ENCODE measurements at places on chromosomes 12 and 14.

DNA sequence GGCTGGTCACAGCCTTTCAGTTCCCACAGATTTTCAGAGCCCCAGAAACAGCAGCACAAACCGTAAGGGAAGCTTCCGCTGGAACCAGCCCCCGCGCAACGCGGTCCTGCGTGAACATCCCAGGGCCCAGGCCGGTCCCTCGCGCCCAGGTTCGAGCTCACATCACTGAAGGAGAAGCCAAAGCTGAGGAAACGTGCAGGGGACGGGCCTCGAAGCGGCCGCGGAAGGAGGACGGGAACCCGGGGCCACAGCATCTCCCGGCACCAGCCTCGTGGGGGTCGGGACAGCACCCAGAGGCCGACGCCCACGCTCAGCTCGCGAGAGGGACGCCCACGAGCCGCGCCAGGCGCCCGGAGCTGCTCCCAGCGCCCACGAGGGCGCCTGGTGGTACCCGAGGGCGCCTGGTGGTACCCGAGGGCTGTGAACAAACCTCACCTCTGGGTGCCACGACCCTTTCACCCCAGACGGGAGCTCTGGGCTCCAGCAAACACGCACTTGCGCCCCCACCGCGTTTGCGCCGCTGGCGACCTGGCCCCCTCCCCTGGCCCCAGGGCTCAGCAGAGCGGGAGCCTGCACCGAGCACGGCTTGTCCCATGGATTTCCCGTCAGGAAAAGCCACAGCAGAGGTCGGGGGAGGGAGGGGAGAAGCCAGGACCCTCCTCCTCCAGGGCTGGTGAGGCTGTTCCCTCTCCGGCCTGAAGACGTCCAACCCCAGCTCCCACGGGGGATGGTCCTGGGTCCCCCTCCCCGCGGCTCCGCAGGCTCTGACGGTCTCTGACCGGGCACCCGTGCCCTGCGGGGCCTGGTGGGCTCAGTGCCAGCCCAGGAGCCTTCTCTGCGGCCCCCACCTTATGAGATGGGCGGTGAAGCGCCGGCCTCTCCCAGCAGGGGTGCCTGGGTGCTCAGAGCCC lies 6.9 kb downstream of the LRCOL1 start:
- DNase-seq = no peak

GRCh38 chr14:96151242-96151641 lies 53.4 kb upstream of the BDKRB2 start:
- no peak for DNase-seq

DNA sequence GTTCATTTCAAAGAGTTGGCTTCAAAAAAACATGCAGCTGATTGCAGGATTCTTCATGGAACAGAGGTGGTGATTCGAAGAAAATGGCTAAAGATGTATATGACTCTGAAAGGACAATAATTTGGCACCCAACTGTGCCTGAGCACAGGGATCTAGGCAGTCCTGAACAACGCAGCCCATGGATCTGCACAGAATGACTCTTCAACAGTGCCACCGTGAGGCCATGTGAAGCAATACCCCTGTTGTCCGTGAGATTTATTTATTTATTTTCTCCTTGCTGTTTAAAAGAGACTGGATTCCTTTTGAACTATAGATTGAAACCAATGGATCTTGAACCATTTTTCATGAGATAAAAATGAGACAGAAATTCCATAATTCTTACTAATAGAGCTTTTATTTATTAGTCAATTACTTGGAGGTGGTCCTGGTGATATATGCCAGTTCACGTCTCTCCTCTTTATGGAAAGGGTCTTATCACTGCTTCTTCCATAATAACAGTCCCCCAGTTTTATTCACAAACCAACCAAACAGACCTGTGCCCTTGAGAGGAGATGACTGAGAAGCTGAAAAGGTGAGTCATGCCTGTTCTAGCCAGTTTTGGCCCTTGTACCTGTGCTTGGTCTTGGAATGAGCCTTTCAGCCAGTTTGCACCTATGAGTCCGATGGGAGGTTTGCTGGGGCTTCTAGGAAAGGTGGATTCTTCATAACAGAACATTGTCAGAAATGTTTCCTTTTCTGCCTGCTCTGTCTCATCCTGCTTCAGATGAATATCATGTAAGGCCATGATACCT lies 1598.3 kb downstream of the AACS start:
- no peak for DNase-seq

- no peak for DNase-seq
Observed at GRCh38 chr14:100533656-100534485, 53.3 kb downstream of the BEGAIN start.

DNA sequence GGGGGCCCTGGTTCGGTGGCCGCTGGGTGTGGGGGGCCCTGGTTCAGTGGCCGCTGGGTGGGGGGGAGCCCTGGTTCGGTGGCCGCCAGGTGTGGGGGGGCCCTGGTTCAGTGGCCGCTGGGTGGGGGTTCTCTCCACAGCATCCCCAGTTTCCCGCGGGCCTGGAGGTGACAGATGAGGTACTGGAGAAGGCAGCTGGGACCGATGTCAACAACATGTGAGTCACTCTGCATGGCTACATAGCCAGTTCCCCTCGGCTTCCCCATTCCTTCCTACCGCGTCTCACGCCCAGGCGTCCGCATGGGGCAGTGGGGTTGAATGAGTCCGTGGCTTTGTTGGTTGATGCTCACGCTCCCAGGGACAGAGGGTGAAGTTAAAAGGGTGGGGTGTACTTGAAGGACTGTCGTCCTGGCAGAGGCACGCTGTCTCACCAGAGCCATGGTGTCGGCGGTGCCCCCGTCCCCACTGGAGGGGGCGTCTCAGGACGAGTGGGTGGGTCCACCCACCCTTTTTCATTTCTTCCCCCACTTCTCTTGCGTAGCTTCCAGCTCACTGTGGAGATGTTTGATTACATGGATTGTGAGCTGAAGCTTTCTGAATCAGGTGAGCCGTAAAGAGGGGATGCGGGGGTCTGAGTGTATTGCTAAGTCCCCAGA lies 15.6 kb downstream of the HIP1R start:
- no peak for DNase-seq

DNA sequence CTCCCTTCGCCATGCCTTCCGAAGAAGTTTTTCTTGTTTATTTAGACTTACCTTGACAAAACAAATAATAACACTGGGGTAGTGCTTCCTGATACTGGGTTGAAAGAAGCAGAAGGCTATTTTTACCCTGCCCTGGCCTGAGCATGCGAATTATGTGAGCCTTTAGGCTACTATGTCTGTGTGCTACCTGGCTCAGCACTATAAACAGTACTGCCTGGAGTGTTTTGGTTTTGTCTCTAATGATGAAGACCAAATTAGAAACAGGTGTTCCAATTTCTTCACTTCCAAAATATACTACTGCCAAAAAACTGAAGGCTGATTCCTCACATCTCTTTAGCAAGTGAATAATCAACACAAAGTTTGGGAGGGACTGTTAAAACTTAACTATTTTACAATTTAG lies 7.6 kb upstream of the OVCH1 start:
- DNase-seq = no peak

DNA sequence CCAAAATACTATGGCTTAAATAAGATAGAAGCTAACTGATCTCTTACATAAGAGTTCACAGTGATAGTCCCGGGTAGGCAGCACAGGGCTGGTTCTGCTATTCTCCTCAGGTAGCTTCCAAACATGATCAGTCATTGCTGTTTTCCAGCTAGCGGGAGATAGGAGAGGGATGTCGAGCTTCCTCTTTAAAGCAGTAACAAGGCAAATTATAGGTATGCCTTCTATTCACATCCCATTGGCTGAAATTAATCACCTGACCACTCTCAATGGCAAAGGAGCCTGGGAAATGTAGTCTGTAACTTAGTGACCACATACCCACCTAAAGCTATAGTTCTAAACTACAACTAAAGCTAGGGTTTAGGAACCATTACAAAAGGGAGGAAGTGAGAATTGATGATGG lies 34.5 kb upstream of the VRK1 start:
- no peak for DNase-seq

DNA sequence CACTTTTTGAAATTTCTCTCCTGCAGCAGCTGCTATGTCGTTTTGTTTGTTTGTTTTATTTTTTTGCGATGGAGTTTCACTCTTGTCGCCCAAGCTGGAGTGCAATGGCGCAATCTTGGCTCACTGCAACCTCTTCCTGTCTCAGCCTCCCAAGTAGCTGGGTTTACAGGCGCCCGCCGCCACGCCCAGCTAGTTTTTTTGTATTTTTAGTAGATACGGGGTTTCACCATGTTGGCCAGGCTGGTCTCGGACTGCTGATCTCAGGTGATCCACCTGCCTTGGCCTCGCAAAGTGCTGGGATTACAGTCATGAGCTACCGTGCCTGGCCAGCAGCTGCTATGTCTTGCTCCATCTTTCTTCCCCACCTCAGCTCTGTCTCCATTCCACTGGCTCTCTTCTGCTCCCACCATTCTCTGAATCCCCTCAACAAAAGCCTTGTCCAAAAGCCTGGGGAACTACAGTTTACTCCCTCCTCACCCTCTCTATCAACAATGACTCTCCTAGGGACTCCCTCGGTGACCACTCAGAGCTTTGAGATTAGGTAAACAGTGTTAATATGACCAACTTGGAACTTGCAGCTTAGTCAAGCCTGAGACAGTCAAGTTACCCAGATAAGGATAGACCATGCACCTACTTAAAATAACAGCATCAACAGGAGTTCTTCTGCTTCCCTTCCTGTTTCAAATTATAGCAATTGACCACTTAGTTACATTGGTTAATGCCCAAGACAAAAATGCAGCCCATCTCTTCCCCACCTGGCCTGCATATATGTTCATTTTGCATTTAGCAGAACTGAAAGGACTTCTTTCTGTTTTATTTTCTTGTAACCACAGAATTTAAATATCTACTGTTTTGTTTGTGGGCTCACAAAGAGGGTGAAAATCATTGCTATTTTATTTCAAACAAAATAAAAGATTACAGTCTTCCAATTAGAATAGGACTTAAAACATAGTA lies 189.0 kb upstream of the AMIGO2 start:
- DNase-seq = no peak
